ENCODE measurements at places on chromosomes 4 and X. TPM values are rescaled to one million over a fixed set of nuclear protein-coding genes. Genes with fewer than 3 reads are reported as not detected.

The TMEM156 gene
- 2.5 TPM for total RNA-seq

The MEPE gene
- total RNA-seq = 0.06 TPM

The ANKRD37 gene
- 17.5 TPM for total RNA-seq

The AMTN gene
- not detected for total RNA-seq

The ARX gene
- total RNA-seq = 0.61 TPM
